ENCODE measurements at places on chromosomes 12 and 14. TPM values are rescaled to one million over a fixed set of nuclear protein-coding genes. Genes with fewer than 3 reads are reported as not detected.

GRCh38 chr14:53409289-53409688 is 256.2 kb upstream of the DDHD1 start:
- no peak for DNase-seq

Gene NID2
- 71.7 TPM for polyA plus RNA-seq

Gene KLHL33
- polyA plus RNA-seq, result 1.1 TPM

Gene GLT1D1
- polyA plus RNA-seq, result 1.6 TPM

DNA sequence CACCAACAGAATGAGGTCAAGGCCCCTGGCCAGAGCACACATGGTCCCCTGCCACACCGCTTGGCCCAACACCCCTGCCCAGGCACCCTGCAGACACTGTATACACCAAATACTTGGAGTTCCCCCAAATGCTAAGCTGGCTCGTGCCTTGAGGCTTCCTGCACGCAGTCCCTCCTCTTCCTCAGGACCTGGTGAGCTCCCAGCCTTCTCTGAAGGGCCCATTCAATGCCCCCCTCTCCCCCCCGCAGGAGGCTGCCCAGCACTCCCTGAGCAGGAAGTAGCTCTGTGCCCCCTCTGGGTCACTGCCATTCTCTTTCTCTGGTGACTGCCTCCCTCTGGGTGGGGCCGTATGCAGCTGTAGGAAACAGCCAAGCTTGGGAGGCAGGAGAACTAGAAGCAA is 75.3 kb downstream of the ITPK1 start:
- no peak for DNase-seq

Gene VPS33A
- 13.4 TPM for polyA plus RNA-seq

- no peak for DNase-seq
These were observed 10.6 kb upstream of the MLXIP start for GRCh38 chr12:122067966-122068365.

All from forelimb muscle (tissue), 1 donor.